ENCODE measurements at places on chromosomes 7 and 10.

DNA sequence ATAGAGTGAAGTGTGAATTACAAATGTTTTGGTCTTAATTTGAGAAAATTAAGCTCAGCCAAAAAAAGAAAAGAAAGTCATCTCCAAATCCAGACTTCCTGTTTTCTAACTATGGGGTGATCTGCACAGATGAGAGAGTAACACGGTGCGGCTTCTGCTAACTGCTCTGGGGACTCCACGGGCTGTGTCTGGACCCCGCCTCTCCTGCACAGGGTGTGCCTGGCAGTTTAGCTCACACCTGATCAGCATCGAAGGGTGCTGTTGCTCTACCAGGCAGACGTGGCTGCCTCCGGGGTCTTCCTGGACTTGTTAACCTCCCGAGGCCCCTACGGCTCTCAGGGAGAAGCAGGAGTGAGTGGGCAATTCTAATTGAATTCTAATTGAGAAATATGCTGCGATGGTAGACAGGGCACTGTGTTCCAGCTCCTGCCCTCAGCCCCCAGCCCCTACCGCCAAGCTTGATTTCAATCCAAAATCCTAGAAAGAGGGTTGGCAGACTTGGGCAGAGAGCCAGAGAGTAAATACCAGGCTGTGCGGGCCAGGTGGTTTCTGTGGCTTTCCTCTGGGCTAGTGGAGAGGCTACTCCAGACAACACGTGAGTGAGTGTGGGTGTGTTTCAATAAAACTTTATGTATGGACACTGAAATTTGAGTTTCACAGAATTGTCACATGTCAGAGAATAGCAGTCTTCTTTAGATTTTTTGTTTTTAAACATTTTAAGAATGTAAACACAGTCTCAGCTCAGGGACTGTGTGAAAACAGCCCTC lies 13.4 kb downstream of the SHH start:
- peak; percentile 40 for DNase-seq

DNA sequence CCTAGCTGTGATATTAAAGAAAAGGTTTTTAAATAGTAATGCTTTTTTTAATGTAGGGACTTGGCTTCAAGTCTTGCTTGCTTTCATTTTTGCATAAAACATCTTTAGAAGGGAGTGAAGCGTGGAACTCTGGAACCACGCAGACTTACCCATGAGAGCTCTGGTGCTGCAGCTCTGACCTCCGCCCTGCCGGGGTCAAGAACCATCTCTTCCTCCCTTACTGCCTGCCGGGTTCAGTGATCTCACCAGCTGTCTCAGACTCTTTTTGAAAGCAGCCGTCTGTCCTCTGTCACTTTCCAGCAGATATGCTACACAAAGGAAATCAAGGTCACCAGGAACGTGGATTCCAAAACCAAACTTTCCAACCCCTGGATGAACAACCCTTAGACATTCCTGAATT lies 353.8 kb downstream of the GPR37 start:
- no peak for DNase-seq

DNA sequence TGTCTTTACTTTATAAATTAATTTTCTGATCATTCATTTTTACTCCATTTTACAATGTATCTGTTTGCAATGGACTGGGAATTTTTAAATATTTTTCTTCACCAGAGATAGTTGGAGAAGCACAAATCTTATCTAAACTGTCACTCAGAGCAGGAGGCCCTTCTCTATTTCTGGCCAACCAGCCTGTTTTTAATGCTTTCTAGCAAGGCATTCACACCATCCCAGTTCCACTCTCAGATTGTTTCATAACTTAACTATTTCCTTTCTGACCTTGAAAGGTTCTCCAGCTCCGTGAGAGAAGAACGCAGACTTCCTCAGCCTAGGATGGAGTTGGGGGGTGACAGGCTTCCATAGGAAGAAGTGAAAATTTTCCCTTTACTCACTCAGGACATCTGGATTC lies 155.8 kb downstream of the SKIDA1 start:
- DNase-seq = no peak

GRCh38 chr10:3122486-3123205 lies 49.9 kb downstream of the PITRM1 start:
- no peak for DNase-seq

DNA sequence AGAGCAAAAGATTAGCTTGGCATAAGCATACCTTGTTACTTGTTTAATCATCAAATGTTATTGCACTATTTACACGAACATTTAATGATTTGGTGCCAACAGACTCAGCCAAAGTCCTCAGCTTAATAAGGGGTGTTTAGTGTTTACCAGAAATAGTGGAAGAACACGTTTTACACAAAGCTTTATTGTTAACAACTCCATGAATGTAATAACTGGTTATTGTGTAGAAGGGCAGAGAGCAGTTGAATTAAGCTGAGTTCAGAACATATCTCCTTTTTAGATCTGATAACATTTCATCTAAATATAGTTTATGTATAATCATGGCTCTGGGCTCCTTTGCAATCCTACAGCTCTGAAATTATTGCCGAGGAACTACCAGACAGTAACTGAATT lies 99.1 kb downstream of the CABCOCO1 start:
- DNase-seq = no peak

DNA sequence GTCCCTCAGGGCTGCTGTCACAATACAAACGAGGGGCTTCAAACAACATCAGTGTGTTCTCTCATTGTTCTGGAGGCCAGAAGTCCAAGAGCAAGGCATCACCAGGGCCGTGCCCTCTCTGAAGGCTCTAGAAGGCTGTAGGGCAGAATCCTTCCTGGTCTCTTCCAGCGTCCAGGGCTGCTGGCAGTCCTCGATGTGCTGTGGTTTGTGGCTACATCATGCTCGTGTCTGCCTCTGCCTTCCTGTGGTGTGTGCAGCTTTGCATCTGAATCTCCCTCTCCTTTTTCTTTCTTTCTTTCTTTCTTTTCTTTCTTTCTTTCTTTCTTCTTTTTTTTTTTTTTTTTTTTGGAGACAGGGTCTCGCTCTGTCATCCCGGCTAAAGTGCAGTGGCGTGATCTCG lies 103.5 kb downstream of the INSYN2A start:
- DNase-seq = no peak
